ENCODE measurements at places on chromosomes 4 and X.

DNA sequence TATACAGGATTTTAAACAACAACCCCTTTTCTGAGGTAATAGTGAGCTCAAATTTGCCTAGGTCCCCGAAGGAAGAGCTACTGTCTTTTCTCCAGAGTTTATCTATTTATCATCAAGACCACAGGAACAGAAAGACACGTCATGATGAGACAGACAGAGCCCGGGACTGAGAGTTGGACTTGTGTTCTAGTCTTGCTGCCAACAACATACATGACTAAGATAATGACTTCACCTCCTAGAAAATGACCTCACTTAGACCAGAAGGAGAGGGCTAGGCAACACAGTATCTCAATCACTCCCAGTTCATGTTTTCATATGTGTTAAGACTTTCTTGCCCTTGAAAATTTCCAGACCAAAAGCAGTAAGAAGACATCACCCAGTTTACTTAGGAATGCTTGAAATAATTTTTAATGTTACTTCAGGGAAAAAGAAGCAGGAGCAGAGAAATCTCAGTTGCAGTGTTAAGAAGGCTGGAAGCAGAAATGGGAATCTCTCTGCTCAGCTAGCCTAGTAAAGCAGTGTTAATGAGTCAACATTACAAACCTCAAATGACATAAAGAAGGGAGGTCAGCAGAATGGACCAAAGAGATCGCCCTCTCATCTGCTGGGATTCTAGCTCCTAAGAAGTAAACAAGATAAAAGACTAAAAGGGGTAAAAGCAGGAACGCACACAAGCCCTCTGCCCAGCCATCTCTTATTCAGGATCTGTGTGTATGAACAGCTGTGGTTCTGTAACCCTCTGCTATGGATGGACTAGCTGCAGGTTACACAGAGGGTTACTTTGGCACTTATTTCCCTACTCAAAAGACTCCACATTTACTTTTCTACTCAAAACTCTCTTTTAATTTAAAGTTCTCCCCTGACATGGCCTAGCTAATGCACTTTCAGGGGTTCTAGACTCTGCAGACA, 24.8 kb downstream of the PDGFC start:
- no peak for DNase-seq

- DNase-seq: no peak
These were observed 1018.6 kb upstream of the DIAPH2 start for GRCh38 chrX:95666056-95666455.

DNA sequence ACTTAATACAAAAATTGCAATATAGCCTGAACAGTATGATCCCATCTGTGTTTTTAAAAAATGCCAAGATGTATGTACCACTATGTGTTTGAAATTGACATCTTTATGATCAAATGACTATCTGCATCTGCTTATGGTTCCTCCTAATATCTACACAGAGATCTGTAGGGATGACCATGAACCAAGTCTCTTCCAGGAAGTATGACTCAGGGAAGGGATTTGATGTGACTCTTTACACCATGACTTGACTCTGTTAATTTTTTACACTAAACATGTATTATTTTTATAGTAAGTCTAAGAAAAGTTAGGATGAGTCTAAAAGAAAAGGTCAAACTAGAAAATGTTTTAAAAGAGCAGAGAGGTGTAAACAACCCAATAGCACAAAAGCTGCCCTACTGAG, 164.0 kb downstream of the SH3KBP1 start:
- no peak for DNase-seq

DNA sequence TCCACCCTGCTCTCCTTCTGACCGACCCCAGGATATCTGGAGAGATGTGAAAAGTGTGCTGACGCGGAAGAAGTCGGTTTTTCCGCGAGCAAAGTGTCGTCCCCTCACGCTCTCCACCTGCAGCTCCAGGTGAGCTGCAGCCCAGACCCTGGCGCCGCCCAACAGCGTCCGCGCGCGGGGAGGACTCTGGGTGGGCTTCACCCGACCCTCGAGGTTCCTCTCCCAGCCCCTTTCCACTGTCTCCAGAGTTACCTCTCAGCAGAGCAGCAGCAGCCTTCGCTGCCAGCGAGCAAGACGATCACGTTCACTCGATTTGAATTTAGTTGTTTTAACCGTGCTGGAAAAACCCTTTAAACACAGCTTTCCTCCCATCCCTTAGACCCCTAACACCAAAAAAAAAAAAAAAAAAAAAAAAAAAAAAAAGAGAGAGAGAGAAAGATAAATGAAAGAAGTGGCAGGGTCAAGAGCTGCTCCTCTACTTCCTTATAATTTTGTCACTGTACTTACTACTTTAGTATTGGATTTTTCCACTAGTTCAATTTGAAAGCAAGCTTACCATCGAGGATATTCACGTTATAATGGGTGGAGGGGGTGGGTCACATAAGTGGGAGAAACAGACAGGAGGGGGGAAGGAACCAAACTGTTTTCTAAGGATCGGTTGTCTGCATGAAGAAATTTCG, 758 bp upstream of the NR3C2 start:
- peak; percentile 4 for DNase-seq

- no peak for DNase-seq
These were observed 97.8 kb upstream of the USP9X start for GRCh38 chrX:40987413-40987812.

DNA sequence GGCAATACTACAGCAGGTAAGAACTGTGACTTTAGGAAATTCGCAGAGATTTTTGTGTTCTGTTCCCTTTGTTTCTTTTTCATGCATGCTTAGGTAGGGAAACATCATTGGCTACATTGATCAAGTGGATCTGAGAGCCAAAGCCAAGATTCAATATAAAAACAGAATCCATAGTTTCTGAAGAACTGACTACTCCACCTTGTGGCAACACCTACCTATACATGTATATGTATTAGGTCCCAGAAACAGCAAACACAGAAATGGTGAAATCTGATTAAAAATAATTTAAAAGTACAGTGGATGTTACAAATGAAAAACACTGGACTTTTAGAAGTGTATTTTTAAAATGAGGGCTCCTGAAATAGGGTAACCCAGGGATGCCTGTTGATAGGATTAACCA, 322.6 kb upstream of the MAOA start:
- DNase-seq: no peak

- no peak for DNase-seq
These were observed 65.5 kb upstream of the SLC34A2 start for GRCh38 chr4:25590171-25590570.

DNA sequence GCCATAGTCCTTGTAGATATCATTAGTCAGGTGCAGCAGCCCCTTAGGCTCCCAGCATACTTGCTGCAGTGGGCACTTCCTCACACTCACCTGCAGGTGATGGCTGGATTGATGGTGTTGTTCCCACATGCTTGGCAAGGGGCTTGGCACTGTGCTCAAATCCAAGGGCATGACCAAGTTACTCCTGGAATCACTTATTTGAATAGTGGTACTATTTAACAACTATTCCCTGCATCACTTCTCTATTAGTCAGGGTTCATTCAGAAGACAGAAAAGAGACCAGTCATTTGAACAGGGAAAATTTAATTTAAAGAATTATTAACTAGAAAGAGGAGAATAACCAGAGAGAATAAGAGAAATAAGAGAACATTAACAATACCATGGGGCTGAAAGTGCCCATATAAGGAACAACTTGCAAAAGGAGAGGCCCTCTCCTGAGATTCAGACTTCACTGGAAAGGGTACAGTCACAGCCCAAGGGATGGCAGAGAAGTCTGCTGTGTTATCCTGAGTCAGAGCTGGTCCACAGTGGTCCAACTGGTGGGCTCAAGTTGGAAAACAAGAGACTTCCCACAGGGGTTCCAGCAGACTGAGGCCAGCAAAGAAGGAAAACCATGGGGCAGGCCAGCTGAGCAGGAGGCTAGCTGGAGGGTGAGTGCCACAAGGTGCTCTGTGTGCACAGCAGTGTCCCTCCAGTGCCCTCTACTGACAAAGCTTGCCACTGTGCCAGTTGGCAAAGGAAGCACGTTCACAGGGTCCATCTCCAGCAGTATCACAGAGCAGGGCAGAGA, 9.8 kb downstream of the SPP1 start:
- DNase-seq: no peak

- DNase-seq: no peak
These were observed 45.6 kb downstream of the BBS12 start for GRCh38 chr4:122777846-122778673.

DNA sequence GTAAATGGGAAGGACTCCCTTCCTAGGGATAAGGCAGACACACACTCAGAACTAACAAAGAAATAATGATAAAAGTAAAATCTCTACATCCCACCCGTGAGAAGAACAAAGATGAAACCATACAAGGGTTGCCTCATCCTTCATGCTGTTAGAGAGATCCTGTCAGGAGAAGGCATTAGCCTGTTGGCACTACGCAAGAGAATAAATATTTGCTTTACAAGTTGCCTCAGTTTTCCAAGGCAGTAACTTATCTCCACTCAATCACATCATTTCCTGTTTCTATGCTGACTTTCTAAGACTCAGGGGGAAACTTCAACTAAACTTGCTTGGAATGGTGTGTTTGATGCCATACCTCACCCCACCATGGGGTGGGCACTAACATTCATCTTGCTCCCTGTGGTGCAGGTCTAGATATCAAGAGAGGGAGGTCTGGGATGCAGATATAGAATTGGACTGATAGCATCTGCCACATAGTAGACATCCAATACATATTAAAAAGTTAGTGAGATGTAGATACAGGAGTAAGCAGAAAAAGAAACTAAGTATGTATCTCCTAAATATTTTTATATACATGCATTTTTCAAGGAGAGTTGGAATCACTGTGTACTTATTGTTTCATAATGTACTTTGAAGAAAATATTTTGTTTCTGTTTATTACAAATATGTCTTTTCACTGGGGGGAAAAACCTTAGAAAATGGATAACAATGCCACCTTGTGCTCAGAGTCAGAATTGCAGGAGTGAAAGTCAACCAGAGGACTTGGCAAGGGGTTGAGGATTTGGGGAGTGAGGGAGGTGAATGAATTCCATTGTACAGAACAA, 57.2 kb upstream of the BEX4 start:
- no peak for DNase-seq

DNA sequence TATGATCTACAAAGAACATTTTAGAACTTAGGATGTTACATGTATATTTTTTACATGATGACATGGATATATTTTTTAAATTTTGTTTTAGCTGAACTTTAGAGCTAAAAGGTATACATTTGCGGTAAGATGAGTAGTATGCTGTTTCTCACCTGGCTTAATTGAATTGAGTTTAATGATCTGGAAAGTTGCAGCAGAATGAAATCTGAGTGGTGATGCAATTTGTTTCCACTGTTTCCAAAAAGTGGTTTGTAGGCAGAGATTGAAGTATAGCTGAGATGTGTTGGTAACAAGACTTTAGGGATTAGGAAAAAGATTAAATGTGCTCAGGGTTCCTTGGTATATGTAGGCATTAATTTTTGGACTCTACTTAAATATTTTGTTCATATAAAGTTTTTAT, 68.1 kb downstream of the HPF1 start:
- no peak for DNase-seq

- no peak for DNase-seq
These were observed 241.1 kb downstream of the ANTXR2 start for GRCh38 chr4:79831701-79832514.

DNA sequence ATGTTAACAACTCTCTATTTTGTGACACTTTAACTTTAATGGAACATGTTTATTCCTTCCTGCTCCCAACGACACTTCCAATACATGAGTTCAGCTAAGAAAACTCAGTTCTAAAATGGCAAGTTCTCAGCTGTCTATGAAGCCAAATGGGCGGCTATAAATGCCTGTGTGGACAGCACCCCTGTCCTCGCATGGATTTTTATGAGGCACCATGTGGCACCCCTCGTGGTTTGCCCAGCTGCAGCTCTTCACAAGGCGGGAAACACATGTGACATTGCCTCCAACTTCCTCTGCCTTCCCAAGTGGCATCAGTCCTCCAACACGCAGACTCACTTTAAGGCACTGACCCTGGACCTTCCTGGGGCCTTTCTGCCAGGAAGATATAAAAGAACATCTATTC, 48.0 kb downstream of the SH3RF1 start:
- no peak for DNase-seq

- DNase-seq: no peak
These were observed 1583.1 kb upstream of the PCDH10 start for GRCh38 chr4:131566026-131566425.

DNA sequence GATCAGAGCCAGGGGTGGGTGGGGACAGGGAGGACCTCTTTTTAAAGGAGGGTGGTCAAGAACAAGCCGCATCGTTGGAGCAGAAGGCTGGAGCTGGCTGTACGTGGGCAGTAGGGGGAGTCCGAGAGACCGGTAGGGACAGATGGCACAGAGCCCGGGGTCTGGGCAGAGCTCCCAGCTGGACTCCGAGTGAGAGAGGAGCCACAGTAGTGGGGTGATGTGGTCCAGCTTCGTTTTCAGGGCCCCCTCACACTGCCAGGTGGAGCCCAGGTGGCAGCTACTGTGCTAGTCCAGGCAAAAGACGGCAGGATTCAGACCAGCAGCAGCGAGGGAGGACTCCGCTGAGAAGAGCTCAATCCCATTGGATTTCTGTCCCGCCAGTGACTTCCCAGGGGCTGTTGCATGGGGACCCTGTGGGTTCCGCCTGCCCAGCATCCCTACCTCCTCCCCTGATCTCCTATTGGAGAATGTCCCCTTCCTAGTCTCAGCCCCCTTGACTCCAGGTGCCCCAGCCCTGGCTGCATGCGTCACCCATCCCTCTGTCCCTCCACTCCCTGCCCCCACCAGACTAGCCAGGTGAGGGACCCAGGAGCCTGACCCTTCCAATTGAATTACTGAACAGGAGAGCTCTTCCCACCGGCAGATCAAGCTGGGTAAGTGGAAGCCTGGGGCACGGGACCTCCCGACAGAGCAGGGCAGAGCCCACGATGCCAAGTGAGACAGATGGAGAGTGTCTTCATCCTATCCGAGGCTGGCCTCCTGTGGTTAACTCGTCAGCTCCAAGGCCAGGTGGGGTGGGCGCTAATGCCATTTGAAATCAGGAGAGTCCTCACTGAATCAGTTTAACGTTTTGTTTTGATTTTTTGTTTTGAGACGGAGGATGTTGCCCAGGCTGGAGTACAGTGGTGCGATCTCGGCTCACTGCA, 2.9 kb downstream of the ARHGAP4 start:
- DNase-seq: no peak

GRCh38 chrX:132415012-132415411, 73.8 kb downstream of the MBNL3 start:
- no peak for DNase-seq

DNA sequence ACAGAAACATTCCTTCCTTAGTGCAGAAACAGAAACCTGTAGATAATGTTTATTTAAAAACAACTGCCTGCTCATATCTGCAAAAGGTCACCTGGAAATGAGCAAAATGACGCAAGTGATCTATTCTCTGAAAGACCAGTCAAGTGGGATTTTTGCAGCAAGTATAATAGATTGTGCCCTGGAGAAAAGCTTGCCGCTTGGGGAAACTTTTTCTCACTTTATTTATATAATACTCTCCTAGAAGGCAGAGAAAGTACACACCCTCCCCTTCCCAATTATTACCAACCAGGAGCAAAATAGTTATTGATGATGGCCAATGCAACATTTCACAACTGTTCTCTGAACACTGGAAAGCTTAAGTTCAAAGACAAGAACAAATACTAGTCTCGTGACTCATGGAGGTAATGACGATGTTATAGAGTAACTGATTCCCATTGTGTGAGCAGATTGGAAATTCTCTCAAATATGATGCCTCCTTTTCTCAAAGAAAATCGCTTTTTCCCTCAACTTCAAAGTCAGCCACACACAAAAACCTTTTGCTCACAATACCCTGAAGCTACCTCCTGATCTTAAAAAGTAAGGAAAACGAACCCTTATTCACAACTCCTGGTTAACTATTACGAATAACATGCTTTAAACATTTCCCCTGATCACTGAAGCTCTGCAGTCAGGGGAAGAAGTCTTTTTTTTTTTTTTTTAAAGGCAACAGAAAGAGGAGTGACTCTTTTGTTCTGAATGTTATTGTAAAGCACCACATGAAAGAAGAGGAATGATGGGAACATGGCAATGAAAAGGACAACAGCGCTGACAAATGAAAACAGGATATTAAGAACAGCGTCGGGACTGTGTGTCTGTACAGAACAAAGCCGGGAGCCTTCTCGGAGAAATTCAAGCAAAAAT, 41.0 kb downstream of the MID1 start:
- no peak for DNase-seq
